Activated naive CD4-positive, alpha-beta T cell treated with anti-CD3 and anti-CD28 coated beads, Interleukin-2, amount 50 U/mL, for 16 hours (primary cell): ENCODE measurements at places on chromosomes 16 and 17.

DNA sequence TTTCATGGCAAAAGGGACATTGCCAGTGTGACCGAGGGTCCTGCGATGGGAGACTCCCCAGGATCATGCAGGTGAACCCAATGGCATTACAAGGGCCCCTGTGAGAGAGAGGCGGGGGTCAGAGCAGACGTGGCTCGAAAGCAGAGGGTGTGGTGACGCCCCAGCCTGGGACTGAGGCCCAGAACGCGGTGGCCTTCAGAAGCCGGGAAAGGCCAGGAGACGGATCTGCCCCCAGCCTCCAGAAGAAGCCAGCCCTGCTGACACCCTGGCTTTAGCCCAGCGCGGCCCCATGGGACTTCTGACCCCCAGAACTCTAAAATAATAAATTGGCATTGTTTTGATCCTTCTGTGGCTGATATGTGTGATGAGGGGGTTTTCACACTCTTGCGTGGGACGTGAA, 17.4 kb upstream of the ENPP7 start:
- DNase-seq = no peak

- no peak for DNase-seq
Measured at GRCh38 chr17:75396025-75396424, 9.5 kb downstream of the GRB2 start.

- no peak for DNase-seq
Measured at GRCh38 chr17:43411749-43412148, 13.0 kb downstream of the ARL4D start.

- DNase-seq = no peak
Measured at GRCh38 chr16:13269905-13270528, 368.6 kb downstream of the SHISA9 start.

DNA sequence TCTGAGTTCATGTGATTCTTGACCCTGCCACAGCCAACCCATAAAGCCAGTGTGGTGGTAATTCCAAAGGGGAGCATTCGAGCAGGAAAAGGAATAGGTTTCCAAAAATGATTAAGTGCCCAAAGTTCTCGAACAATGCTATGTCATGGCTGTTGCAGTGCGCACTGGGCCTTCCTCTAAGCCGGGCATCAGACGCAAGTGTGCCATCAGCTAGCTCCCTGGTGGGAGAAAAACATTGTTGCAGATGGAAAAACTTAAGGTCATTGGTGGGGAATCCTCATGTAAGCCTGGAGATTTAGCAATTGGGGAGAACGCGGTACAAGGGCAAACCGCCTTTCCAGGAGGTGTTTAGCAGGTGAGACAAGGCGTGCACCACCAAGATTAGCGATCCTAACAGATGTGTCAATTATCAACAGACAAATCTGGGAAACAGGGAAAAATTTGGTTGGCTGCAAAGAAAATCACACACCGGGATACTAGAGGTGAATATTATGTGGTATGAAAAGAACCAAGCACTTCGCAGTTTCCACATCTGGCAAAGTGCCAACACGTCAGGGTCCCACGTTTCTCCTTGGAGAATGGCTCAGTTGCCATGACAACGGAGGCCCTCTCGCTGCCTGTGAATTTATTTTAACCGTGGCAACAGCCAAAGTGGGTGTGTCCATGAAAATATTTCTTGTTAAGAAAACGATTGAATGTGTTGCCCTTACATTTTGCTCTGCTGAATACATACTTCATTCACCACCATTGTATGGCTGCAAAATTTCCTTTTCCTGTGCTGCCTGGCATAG, 118.5 kb upstream of the CACNG5 start:
- DNase-seq = no peak

DNA sequence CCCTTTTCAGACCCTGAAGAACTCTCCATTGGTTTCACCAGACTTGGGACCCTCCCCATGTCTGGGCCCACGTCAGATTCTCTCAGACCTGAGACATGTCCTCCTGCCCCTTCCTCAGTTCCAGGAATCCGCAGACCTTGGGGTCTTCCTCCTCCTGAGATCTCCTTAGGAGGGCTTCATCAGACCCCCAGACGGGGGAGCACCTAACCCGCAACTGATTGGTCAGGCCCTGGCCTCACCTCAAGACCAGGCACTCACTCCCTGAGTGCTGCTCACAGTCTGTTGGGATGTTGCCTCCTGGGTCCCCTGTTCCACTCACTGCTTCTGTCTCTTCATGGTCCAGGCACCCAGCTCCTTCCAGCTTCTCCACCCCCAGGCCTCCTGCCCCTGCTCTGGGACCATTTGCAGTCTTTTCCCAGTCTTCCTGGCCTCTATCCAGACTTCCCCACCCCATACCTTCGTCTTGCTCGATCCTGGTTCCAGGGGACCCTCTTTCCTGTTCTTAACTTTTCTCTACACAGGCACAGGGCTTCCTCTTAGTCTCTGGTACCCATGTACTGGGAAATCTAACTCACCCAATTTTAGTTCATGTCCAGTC, 1.2 kb downstream of the GID4 start:
- DNase-seq = no peak

- no peak for DNase-seq
Measured at GRCh38 chr16:79800016-79800608, 199.6 kb upstream of the MAF start.

DNA sequence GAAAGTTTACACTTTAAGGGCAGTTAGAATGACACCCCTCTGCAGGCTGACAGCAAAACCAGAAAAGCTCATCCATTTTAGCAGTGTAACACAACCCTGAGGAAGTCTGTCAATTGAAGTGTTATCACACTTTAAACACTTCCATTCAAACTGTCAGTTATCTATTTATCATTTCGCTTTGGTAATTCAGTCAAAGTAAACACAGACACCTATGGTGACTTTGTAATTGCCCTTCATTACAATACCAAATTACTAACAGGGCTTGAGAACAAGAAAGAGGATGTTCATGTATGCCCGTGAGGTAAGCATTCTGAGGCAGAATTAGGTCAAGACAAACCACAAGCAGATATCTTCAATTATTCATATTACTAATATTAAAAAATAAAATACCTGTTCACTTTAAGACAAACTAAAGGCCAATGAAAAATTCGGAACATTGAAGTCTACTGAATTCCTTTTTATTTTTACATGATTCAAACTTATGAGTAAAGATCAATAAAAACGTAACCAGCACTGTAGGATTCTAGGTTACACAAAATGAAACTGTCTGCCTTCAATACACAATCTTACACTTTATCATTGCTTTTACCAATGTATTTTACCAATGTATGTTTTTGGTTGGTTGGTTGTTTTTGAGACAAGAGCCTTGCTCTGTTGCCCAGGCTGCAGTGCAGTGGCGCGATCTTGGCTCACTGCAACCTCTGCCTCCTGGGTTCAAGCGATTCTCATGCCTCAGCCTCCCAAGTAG, 57.1 kb downstream of the BRIP1 start:
- DNase-seq = no peak

DNA sequence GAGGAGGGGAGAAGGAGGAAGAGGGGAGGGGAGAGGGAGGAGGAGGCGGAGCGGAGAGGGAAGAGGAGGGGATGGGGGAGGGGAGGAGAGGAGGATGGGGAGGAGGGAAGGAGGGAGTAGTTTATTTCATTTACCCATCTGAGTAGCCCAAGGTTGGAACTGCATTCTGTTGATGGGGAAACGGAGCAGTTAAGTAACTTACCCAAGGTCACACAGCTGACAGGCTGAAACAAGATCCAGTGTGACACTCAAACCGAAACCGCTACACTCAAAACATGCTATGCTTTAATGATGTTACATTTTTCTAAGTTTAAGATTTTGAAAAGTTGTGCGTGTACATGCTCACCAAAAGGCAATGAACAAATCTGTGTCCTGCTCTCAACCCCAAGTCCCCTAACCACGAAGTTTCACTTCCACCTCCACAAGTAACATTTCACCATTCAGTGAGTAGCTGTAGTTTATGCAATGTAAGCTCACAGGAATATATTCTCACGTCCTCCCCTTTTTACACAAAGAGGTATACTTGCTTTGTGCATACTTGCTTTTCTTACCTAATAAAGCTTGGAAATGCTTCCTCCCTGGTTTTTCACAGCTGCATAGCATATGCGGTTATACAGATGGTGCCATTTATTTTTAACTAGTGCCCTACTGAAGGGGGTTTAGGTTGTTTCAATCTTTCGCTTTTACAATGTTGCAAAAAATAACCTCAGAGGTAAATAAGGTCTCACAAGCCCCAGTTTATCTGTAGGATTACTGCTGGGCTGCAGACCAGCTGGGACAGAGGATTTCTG, 275.3 kb downstream of the PARN start:
- peak; percentile 44 for DNase-seq

GRCh38 chr16:813204-813915, 12.8 kb upstream of the GNG13 start:
- DNase-seq = peak; percentile 67

DNA sequence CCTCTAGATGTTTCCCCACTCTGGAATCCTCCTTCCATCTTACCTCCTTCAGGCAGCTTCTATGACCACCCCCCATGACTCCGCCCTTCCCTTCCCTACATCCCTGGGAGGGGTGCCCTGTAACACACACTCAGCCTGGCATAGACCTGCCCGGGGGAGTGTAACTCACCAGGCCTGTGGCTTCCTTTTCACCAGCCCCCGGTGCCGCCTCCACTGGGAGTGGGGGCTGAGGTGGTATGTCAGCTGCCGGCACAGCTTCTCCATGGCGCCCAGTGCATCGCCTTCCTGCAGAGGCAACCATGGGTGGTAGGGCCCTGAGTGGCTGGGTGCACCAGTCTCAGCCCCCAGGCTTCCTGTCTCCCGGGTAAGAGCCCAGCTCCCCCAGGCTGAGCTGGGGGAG, 32.3 kb downstream of the TRPV2 start:
- DNase-seq = no peak

DNA sequence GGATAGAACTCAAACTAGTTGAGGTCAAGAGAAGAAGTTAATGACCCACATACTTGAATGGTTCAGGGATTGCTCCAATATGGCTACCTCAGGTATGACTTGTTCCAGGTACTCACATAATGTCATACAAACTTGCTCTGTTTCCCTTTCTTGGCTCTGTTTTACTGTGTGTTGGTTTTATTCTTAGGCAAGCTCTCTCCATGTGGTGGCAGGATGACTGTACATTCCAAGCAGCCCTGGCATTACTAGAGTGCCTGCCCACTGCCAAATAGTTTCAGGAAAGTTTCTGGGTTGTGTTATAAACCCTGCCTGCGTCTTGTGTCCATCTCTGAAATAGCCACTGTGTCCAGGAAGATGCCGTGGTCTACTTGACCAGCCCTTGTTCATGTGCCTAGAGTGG, 476.8 kb downstream of the SHISA9 start:
- DNase-seq = no peak
